ENCODE measurements at places on chromosomes 11 and 22. TPM values are rescaled to one million over a fixed set of nuclear protein-coding genes. Genes with fewer than 3 reads are reported as not detected.

Gene GAL
- not detected for total RNA-seq

Gene TECTA
- total RNA-seq, result 0.75 TPM

Gene ROBO4
- total RNA-seq, result 152 TPM

Gene MS4A7
- total RNA-seq, result 47.3 TPM

Gene DBX1
- not detected for total RNA-seq

Gene ALDH3B2
- not detected for total RNA-seq

Gene NNMT
- 1,487 TPM for total RNA-seq
